ENCODE measurements at places on chromosomes 1 and 21.

GRCh38 chr1:116489231-116489697 lies 81.6 kb downstream of the CD58 start:
- no peak for DNase-seq

GRCh38 chr1:115665319-115666096 lies 23.7 kb downstream of the VANGL1 start:
- DNase-seq = no peak

DNA sequence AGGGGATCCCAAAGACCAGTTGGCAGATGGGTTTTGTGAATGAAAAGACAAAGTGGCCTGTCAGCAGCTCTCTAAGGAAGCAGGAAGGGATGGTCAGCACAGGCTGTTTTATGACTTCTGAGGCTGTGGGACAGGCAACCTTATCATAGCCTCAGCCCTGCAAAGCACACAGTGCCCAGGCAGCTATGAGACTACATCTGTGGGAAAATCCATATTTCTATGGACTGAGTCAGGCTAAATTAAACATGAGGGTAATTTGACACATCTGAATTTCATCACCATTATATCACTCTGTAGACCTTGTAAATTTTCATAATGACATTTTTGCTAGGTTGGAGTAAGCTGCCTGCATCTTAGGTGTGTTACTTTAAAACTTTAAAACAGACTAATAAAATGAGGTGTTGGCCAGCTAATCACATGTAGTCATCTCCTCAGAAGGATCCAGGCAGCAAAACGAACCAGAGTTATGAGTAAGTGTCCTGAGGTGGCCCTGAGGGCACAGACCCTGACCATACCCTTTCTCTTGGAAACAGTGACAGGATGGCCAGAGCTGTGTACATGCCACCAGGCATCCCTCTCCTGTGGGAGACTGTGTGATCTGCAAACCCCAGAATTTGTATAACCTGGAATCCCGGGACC lies 14.6 kb downstream of the NGF start:
- no peak for DNase-seq

GRCh38 chr1:73537400-73537799 lies 660.6 kb downstream of the LRRIQ3 start:
- no peak for DNase-seq

DNA sequence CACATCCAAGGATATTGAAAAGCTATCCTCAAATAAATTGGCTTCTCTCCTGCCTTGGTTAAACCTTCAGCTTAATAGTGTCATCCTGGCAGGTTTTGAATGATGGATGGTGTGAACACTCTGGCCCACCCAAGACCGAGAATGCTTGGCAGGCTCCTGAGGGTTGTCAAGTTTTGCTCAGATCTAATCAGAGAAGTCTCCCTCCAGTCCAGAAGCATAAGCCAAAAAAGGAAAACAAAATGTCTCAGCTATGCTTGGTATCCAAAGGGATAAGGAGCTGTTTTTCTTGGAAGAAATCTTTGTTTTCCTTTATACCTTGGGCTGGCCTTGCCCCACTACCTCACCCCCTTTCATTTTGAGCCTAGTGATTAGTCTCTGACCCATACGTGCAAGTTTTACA lies 172.7 kb downstream of the CRB1 start:
- no peak for DNase-seq

DNA sequence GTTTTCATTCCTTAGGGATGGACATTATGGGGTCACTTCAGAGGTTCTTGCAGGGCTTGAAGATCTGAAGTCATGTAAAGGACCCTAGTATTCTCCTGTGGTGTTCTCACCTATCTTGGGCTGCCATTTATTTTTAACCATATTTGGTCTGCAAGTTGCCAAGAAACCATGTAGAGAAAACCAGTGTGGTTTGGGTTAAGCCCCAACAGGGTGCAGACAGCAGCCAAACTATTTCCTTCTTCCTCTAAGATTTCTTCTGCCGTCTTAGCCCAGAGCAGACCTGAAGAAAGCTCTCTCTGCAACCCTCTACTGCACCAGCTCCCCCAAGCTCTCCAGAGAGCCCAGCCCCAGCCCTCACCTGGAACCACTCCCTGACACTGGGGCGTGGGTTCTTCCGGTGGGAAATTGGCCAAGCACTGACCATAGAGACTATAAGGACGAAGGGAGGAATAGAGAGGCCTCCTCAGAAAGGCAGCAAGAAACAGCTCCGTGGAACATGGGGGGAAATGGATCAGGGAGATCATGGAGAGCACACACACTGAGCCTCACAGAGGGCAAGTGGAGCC lies 136.6 kb downstream of the SYF2 start:
- no peak for DNase-seq

DNA sequence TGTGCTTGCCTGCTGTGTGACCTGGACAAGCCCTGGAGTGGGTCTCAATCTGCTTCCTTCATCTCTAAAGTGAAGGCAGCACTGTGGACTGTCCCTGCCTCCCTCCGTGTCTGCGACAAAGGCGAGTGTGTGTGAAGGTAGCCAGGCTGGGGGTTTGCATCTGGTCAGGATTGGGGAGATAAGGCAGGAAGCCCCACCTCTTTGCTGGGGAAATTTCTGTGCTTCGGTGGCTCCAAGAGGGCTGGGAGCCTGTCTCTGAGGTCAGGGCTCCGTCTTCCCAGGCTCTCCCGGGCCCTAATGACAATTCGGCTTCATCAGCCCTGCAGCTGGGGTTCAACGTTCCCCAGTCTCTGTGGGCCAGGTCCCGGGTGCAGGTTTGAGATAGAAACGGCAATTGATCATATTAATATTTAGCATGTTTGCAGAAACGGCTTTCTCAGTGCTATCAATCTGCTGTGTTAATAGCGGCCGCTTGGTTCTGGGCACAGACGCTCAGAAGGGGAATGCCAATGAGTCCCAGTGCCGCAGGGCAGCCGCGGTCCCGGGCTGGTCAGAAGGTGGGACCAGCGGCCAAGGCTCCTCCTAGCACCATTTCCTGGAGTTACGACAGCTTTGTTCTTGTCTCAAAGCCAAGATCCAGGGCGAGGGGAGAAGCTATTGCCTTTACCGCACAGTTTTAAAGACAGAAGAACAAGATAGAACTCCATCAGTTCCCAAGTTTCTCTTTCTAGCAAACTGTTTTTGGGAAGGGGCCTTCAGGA lies 105.7 kb downstream of the PRDM16 start:
- DNase-seq = no peak

DNA sequence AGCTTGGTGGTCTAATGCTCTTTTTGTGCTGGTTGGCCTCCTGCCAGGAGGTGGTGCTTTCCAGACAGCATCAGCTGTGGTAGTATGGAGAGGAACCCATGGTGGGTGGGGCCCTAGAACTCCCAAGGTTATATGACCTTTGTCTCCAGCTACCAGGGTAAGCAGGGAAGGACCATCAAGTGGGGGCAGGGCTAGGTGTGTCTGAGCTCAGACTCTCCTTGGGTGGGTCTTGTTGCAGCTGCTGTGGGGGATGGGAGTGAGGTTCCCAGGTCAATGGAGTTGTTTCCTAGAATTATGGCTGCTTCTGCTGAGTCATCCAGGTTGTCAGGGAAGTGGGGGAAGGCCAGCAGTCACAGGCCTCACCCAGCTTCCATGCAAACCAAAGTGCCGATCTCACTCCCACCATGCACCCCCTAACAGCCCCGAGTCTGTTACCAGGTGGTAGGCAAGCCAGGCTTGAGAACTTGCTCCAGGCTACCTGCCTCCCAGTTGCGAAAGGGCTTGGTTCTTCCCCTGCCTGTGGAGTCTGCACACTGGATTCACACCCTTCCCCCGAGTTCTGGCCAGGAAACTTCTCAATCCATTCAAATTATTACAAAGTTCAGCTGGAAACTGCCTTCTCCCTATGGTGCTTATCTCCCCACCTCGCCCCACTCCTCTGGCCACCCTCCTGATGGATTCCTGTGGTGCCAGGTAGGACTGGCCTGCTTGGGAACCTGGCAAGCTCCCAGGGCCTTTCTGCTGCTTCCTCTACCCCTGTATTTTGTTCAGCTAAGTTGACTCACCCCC lies 37.8 kb downstream of the DRAM2 start:
- no peak for DNase-seq

GRCh38 chr1:2927393-2928360 lies 93.6 kb upstream of the ACTRT2 start:
- DNase-seq = no peak

GRCh38 chr1:155196103-155196892 lies 11.4 kb downstream of the THBS3 start:
- no peak for DNase-seq

GRCh38 chr1:222777463-222777862 lies 37.4 kb upstream of the DISP1 start:
- no peak for DNase-seq

- no peak for DNase-seq
Observed at GRCh38 chr1:17215545-17215890, 10.6 kb downstream of the PADI1 start.

GRCh38 chr1:107262467-107263286 lies 121.8 kb downstream of the NTNG1 start:
- no peak for DNase-seq

DNA sequence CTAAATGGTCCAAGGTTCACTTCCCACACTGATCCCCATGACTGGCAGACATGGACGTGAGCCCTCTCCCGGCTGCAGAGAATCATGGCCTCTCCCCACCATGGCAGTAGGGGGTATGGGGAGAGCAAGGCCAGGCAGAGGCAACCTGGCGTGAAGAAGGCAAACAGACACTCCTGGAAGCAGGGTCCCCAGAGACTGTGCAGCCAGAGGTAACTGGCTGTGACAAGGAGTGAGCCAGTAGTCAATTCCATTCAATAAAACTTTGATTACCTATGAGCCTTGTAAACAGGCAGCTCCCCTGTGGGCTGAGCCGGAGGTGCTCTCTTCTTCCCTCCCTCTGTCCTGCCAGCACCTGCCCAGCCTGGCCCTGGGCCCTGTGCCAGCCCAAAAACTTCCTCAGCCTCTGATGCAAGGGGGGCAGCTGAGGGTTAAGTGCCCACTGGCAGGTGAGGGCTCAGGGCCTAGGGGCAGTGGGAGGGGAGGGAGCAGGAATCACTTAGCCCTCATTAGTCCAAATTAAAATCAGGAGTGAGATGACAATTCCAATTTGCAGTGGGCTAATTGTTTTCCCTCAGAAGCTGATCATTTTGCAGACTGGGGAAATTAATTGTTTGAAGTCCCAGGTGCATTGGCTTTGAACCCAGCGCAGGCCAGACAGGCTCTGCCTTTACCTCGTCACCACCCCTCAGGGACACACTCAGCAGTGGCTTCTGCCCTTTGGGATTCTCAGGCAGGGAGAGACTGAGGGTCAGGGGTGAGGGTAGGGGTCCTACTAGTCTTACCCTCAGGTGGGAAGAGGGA lies 35.6 kb downstream of the LRRN2 start:
- no peak for DNase-seq

GRCh38 chr1:243354511-243355153 lies 98.8 kb downstream of the SDCCAG8 start:
- no peak for DNase-seq

DNA sequence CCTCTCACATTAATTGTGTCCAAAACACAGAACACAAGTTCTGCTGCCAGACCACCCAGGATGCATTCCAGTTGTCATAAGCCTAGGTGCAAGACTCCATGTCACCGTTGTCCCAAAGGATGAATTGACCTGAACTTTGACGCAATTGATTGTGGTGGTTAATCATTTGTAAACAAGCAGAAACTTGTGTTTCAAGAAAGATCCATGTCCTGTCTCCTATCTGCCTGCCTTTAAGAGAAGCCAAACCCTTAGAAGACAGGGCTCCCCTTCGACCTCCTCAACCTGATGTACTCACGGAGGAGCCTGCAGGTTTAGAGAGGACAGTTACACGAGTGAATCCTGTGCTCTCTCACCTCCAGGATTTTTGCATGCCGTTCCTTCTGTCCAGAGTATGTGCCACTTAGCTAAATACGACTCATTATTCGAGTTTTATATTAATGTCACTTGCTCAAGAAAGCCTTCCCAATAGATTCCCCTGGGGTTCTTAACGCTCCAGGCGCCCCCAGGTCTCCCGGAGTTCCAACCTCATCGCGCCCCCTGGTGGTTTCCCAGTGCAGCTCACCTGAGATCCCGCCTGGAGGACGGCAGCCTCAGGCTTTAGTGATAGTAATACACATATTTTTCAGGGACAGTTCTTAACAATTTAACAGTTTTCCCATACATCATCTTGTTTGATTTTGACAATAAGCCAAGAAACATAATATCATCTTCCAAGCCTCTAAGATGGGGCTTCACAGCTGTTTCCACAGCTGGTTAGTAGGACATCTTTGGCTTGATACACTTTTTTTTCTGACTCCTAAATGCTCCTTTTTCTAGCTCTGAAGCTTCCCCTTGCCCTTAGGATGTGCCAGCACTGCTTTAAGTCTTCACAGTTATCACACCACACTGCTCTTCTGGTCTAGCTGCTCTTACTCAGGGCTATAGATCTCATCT lies 2.4 kb upstream of the C8B start:
- peak; percentile 79 for DNase-seq

DNA sequence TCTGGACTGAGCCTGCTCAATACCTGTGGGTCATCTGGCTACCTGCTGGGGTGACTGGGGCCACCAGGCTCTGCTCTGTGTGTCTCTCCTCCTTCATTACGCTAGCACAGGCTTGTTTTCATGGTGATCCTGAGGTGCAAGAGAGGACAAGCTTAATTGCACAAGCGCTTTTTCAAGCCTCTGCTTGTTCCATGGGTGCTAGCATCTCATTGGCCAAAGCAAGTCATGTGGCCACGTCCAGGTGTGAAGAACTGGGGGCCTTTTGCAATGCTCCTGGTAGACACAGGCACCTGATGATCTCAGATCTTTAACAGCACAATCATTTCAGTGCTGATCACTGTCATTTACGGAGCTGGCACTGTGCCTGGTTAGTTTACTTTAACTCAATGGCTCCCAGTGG lies 114.6 kb downstream of the KAZN start:
- no peak for DNase-seq

- DNase-seq = no peak
Observed at GRCh38 chr1:153526132-153526543, 9.7 kb downstream of the S100A6 start.

DNA sequence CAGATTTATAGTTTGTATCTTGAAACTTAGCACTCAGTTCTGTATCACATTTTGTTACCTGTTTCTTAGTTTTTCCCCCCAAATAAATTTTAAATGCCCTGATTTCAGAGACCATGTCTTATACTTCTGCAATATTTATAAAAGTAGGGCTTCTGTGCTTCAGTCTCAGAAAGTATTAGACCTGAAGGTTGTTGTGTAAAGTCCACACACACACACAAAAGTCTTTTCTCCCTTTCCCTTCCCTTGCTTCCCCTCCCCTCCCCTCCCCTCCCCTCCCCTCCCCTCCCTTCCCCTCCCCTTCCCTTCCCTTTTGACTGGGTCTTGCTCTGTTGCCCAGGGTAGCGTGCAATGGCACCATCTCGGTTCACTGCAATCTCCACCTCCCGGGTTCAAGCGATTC lies 41.0 kb upstream of the KCNK1 start:
- no peak for DNase-seq

GRCh38 chr21:16072737-16073136 lies 343.0 kb downstream of the USP25 start:
- DNase-seq = no peak

GRCh38 chr1:28246427-28246832 lies 10.5 kb downstream of the ATP5IF1 start:
- DNase-seq = no peak

All from left lobe of liver (tissue), 2 donors.